GM23248 (cell line): ENCODE measurements at places on chromosomes 13 and 19. TPM values are rescaled to one million over a fixed set of nuclear protein-coding genes. Genes with fewer than 3 reads are reported as not detected.

DNA sequence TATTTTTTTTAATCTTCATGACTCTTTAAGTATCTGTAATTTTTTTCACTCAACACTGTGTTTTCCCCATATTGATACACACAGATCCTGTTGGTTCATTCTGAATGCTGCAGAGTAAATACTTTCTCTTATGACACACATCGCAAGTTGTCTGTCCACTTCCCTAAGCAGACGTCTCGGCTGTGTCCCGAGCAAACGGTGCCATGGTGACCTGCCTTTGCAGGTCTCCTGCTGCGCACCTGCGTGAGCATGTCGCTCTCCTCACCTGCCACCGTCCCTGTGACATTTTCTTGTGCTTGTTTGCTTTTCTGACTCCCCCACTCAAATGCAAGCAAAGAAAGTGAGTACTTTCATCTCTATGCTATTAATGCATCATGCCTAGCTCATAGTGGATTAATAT is 57.8 kb downstream of the CCDC70 start:
- DNase-seq, result no peak

DNA sequence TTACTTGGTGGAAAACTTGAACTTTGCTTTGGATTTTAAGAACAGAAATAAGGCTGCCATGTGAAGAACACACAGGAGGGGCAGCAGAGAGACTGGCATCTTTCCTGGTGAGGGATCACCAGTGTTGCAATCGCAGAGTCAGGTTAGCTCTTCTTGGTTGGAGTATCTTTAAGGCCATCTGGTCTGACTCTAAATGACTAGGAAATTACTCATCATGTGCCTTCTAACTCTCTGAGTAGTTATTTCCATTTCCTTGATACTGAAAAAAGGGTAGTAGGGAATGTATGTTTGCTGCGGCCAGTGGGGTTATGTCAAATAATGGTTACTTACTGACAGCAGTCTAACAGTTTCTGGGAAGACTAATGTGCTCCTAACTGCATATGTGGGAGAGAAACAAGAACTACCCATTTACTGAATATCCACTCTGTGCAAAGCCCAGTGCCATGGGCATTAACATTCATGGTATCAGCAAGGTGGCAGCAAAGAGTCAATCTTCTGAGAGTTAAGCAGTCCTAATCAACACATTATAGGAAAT is 122.1 kb downstream of the COG6 start:
- peak; percentile 91 for DNase-seq

DNA sequence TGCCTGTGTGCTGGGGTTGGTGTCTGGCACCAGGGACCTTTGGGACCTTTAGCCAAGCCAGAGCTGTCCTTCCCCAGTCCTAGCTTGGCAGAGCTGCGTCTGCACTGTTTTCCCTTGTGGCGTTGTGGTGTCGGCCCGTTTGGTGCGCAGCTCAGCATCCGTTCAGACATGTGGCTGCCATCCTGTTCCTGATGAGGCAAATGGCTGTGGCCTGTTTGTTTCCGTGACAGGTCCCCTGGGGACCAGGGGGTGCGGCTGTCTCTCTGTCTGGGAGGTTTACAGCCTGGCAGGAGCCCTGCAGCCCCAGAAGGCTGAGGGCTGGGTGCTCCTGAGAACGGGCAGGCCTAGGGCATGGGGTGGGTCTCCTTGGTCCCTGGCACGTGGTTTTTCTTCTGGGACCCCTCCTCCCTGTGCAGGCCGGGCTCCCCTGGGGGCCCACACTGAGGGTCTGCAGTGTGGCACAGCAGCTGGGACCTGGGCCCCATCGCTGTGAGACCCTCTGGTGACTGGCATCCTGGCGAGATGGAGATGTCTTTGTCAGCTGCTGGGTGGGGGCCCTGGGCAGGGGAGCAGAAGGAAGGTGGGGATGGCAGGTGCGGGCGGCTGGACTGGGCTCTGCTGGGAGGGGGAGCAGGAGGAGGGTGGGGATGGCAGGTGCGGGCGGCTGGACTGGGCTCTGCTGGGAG is 4.0 kb downstream of the SPPL2B start:
- DNase-seq, result no peak

The EVI5L gene
- polyA plus RNA-seq, result 6.9 and 8.4 TPM in 2 replicates

The CGB2 gene
- polyA plus RNA-seq, result 0.75 TPM in 1 of 2 replicates, not detected in the other
